Naive thymus-derived CD8-positive, alpha-beta T cell (primary cell): ENCODE measurements at places on chromosomes 1 and 21. TPM values are rescaled to one million over a fixed set of nuclear protein-coding genes. Genes with fewer than 3 reads are reported as not detected.

GRCh38 chr1:44464361-44464760 is 59.3 kb downstream of the RNF220 start:
- no peak overlapping the region for H3K27ac ChIP-seq
- peaks cover 2% of the 10 kb centered on the region for H3K4me1 ChIP-seq
- peaks cover 15% of the 10 kb centered on the region for H3K27me3 ChIP-seq
- H3K36me3 ChIP-seq = peaks cover 3% of the 10 kb centered on the region

- H3K27ac ChIP-seq = no peak overlapping the region
- no peak overlapping the region for H3K4me3 ChIP-seq
- DNase-seq = no peak
- no peaks in the 10 kb centered on the region for H3K27me3 ChIP-seq
- no peaks in the 10 kb centered on the region for H3K4me1 ChIP-seq
- no peaks in the 10 kb centered on the region for H3K36me3 ChIP-seq
Observed at GRCh38 chr1:163168053-163168452, 34.7 kb downstream of the RGS5 start.

DNA sequence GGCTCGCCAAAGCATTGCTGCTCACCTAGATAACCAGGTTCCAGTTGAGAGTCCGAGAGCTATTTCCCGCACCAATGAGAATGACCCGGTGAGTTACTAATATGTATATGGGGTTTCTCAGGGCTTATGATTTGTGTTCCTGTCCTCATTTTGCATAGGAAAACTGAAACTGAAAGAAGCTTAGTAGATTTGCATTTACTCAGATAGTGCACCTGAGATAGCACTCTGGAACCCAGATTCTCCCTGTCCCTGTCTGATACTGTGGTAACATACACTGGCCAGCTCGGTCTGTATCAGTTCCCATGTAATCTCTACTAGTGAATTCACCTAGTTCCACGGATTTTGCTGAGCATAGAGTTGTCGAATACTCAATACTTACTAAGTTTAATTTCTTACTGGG is 28.1 kb downstream of the DAP3 start:
- no peak overlapping the region for H3K27ac ChIP-seq
- no peak overlapping the region for H3K4me3 ChIP-seq
- no peaks in the 10 kb centered on the region for H3K36me3 ChIP-seq
- DNase-seq = no peak

DNA sequence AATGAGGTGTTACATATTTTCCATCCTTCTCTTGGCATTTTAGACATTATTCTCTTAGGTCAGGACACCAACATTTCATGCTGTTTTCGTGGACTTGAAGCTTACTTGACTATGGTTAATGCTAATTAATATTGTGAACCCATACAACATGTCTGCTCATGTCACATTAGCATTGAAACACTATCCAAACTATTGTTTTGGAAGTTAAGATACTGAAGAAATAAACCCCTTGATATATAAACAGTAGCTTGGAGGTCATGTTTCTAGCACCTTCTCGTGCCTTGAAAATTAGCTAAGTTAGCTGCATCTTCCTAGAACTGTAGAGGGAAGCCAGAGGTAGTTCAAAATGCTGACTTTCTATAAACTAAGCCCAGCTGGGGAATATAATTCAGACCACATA is 288.8 kb downstream of the LTN1 start:
- no peak overlapping the region for H3K27ac ChIP-seq
- H3K4me3 ChIP-seq = no peak overlapping the region
- no peak for DNase-seq
- H3K36me3 ChIP-seq = peaks cover 4% of the 10 kb centered on the region

GRCh38 chr1:192628396-192629057 is 7.4 kb upstream of the RGS13 start:
- H3K36me3 ChIP-seq = no peaks in the 10 kb centered on the region
- no peaks in the 10 kb centered on the region for H3K4me1 ChIP-seq
- no peak overlapping the region for H3K4me3 ChIP-seq
- no peak overlapping the region for H3K27ac ChIP-seq
- DNase-seq = no peak

DNA sequence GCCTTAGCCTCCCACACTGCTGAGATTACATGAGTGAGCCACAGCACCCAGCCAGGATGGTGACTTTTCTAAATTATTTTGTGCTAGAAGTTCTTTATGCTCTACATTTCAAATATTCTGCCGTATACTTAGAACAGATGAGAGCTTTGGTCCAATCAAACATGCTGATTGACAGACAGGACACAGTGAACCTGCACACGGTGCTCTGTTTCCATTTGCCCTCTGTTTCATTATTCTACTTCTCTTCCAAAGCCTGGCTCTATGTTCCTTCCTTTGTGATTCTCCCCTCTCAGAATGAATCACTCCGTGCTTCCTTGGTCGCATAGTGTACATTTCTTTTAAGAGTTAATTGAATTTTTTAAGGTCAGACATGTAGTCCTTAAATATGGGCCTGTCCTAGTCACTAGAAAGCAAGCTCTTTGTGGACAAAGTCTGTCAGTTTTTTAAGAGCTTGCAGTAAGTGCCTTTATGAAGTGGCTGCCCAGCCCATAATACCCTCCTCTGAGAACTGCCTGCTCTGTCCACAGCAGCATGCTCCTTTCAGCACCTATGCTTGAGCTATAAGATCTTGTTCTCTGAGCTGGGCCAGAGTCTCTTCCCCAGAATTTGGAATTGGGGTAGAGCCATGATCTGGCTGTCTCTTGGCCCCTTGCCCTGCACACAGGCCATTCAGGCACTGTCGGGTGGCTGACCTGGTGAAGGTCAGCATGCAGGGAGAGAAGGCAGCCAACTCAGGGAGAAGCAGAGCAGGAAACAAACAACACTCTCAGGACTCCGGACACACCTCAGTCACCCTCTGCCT is 66.8 kb upstream of the SLC44A3 start:
- no peak overlapping the region for H3K27ac ChIP-seq
- no peaks in the 10 kb centered on the region for H3K36me3 ChIP-seq
- DNase-seq = no peak
- peaks cover 17% of the 10 kb centered on the region for H3K27me3 ChIP-seq

DNA sequence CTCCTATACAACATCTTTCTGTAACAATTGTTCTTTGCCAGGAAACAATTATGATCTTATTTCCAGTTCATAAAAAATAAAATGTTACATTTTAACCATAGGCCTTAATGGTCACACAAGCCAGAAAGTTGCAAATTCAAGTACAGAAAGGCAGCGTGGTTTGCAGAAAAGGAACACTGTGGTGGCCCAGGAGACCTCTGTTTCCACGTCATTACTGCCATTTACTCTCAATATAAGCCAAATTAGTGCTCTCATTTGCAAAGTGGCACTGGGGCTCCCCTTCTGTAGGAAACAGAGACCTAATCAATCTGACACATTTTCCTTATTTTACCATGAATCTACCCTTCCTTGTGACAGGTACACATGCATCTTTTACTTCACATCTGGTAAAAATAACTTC is 79.3 kb upstream of the TLR5 start:
- no peak overlapping the region for H3K4me3 ChIP-seq
- DNase-seq = no peak
- peak overlapping the region; percentile 15 for H3K27ac ChIP-seq
- H3K27me3 ChIP-seq = no peaks in the 10 kb centered on the region

- no peaks in the 10 kb centered on the region for H3K36me3 ChIP-seq
- H3K27me3 ChIP-seq = peaks cover 5% of the 10 kb centered on the region
- no peak overlapping the region for H3K4me3 ChIP-seq
- H3K27ac ChIP-seq = no peak overlapping the region
- no peaks in the 10 kb centered on the region for H3K4me1 ChIP-seq
- DNase-seq = no peak
Observed at GRCh38 chr1:47758341-47759250, 238.6 kb downstream of the TRABD2B start.

DNA sequence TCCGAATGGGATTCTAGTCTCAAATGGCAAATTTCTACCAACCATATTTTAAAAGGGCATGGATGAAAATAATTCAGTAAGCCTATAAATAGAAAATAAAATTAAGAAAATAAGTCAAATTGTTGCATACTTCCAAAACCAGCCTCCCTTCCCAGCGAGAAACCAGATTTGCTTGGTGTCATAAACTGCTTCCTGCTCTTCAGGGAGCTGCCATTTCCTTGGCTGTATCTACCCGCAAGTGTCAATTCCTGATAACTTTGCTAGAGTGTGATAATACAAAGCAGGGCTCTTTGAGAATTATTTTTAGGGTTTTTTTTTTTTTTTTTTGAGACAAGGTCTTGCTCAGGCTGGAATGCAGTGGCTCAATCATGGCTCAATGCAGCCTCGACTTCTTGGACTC is 62.3 kb downstream of the S1PR1 start:
- H3K27me3 ChIP-seq = no peaks in the 10 kb centered on the region
- no peaks in the 10 kb centered on the region for H3K4me1 ChIP-seq
- H3K27ac ChIP-seq = no peak overlapping the region
- DNase-seq = no peak

DNA sequence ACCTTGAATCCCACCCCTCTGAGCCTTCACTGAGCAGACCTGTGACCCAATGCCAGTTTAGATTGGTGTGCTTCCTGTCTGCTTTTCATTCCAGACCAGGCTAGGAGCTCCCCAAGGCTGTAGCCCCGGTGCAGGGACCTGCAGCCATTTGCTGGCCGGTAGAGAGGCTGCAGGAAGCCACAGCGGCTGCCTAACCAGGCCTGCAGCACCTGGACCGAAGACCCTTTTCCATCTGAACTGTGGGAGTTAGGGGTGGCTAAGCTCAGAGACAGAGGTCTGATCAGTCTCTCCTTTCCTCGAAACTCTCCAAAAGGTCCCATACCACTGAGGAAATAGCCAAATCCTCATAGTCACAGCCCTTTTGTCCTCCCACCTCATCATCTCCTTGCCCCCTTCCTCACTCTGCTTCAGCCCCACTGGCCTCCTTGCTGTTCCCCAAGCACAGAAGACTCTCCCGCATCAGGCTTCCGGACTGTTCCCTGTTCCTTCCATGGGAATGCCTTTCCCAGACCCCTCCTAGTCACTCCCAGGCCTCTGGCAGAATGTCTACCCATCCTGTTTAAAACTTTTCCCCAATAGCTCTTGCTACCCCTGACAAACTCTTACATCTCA is 674 bp upstream of the TTC4 start:
- peaks cover 15% of the 10 kb centered on the region for H3K4me1 ChIP-seq
- H3K36me3 ChIP-seq = peaks cover 22% of the 10 kb centered on the region
- H3K4me3 ChIP-seq = peak overlapping the region; percentile 80
- no peak for DNase-seq
- peak overlapping the region; percentile 95 for H3K27ac ChIP-seq

DNA sequence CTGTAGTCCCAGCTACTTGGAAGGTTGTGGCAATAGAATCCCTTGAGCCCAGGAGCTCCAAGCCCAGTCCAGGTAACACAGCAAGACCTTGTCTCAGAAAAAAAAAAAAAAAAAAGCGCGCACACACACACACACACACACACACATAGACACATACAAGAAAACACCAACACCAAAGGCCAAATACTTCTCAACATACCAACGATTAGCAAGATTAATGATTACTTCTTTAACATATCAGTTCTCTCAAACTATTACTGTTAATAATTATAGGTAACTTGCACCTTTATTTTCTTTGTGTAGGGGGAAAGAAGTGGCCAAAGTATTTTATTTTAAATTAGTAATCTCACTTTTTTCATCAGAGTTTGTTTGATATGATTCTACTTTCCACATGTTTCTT is 289.5 kb upstream of the ADGRL2 start:
- H3K36me3 ChIP-seq = no peaks in the 10 kb centered on the region
- no peaks in the 10 kb centered on the region for H3K4me1 ChIP-seq
- H3K4me3 ChIP-seq = no peak overlapping the region
- H3K27me3 ChIP-seq = no peaks in the 10 kb centered on the region
- no peak for DNase-seq
- H3K27ac ChIP-seq = no peak overlapping the region

DNA sequence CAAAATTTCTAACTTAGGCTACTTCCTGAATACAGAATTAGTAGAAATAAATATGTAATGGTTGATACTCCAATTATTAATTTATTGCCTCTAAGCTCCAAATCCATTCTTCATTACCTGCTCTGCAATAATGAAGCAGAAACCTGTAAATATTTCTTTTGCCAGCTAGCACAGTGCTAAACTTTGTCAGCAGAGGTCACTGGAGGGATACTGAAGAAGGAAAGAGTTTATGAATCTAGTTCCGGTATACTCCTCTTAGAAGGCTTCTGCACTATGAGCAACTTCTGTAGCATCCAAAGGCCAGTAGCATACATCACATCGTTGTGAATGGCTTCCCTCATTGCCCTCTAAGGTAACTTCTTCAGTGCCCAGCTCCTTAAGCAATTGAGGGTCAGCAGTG is 81.0 kb upstream of the LHX8 start:
- DNase-seq = no peak
- H3K27ac ChIP-seq = no peak overlapping the region

DNA sequence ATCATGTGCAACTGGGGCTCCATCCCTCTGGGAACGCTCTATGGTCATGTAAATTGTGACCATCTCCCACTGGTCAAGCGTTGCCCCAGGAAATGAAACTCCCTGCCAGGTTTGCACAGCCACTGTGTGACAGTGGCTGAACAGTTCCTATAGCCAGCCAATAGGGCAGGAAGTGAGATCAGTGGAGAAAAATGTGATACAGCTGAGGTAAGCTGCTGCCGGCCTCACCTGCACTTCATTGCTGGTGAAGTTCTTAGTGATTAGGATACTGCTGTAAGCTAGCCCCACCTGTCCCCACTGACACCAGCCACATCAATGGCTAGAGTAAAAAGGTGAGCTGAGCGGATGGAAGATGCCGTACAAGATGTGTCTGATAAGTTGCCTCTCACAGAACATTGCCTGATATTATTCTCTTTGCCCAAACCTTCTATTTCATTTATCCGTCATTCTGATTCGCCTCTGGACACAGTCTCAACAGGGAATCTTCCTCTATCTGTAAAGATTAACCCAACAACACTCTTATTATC is 38.4 kb upstream of the CDC42BPA start:
- H3K36me3 ChIP-seq = no peaks in the 10 kb centered on the region
- H3K27ac ChIP-seq = no peak overlapping the region
- H3K4me3 ChIP-seq = no peak overlapping the region
- no peak for DNase-seq
- H3K4me1 ChIP-seq = no peaks in the 10 kb centered on the region

- no peaks in the 10 kb centered on the region for H3K27me3 ChIP-seq
- no peak for DNase-seq
- no peaks in the 10 kb centered on the region for H3K36me3 ChIP-seq
- no peak within 1 kb of the TSS for H3K4me3 ChIP-seq
Observed at GRCh38 chr21:42071146-42071737, at the start of gene UMODL1. Gene UMODL1, plus strand, starts transcription at chr21:42071317. Its CDS starts 0 bp downstream, at chr21:42071317.

GRCh38 chr1:21050031-21050430 is 126.7 kb downstream of the EIF4G3 start:
- H3K27ac ChIP-seq = no peak overlapping the region
- no peak for DNase-seq
- no peak overlapping the region for H3K4me3 ChIP-seq
- no peaks in the 10 kb centered on the region for H3K4me1 ChIP-seq
- peaks cover 11% of the 10 kb centered on the region for H3K36me3 ChIP-seq

GUCA2B gene
- not detected for polyA plus RNA-seq

SYPL2 gene
- polyA plus RNA-seq = not detected

LCA5L gene
- not detected for polyA plus RNA-seq

SPOCD1 gene
- not detected for polyA plus RNA-seq

UROD gene
- polyA plus RNA-seq = 74.9 TPM

OR6N1 gene
- polyA plus RNA-seq = not detected

KCNJ10 gene
- polyA plus RNA-seq = not detected

AUNIP gene
- not detected for polyA plus RNA-seq

IFNAR1 gene
- 51.8 TPM for polyA plus RNA-seq

ITPKB gene
- 72.3 TPM for polyA plus RNA-seq

PER3 gene
- polyA plus RNA-seq = 3.5 TPM

EDARADD gene
- 0.20 TPM for polyA plus RNA-seq

ARHGAP30 gene
- polyA plus RNA-seq = 207 TPM
